DMS53 (cell line): ENCODE measurements at places on chromosomes 6 and 20.

DNA sequence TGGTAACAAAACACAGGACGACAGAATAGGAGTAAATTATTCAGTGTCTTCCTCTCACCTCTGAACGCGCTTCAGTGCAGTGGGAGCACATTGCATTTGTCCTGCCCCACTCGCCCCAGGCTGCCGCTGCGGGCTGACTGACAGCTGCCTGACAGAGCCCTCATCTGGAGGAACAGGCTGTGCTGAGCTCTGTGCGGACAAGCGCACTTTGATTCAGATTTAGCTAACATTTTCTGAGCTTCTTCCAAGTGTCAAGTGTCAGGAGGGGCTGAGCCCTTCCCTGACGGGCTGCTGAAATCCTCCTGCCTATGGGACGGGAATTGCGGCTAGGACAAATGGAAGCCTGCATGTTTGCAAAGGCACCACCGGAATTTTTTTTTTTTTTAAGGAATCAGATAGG is 383.0 kb upstream of the CDH4 start:
- no peak for DNase-seq

DNA sequence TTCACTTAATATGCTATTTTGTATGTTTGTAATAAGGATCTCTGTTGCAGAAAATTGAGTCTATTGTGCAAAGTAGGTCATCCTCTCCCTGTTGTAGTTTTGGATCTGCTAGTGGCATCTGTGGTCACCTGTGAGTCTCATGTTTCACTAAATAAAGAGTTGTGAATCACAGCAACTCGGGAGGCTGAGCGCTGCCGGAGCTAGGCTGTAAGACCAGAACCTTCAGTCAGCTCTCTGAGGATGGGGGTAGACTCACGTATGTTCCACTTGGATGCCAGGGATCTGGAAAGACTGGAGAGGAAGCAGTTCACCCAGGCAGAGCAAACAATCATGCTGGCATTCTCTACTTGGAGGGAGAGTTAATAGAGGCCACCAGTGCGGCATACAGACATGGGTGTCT is 187.3 kb upstream of the FOXA2 start:
- DNase-seq = no peak

GRCh38 chr20:9508696-9509178 is 5.7 kb upstream of the LAMP5 start:
- no peak for DNase-seq

GRCh38 chr6:119090256-119090655 is 11.8 kb upstream of the FAM184A start:
- no peak for DNase-seq

DNA sequence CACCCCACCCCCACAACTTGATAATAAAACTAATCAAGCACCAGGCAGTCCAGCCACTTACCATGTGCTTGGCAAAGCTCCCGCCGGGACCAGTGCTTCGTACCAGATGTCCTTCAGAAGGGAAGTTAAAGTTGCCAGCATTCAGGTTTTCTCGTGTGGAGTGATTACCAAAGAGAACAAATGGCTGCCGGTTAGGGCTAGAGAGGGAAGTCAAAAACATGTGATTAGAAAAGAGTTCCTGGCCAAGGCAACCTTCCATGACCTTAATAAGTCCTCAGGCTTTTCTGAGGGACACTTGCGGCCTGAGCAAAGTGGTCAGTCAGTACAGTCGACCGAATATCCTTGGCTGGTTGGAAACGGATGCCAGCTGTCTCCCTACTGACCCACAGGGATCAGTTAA is 67.0 kb downstream of the DNAAF9 start:
- no peak for DNase-seq

- DNase-seq = no peak
Observed at GRCh38 chr6:13841936-13842335, 27.6 kb upstream of the MCUR1 start.

GRCh38 chr20:54608039-54608745 is 132.8 kb downstream of the DOK5 start:
- no peak for DNase-seq

GRCh38 chr6:39576556-39577303 is 148.5 kb downstream of the KIF6 start:
- no peak for DNase-seq

GRCh38 chr6:80541886-80542285 is 435.4 kb downstream of the BCKDHB start:
- DNase-seq = no peak

DNA sequence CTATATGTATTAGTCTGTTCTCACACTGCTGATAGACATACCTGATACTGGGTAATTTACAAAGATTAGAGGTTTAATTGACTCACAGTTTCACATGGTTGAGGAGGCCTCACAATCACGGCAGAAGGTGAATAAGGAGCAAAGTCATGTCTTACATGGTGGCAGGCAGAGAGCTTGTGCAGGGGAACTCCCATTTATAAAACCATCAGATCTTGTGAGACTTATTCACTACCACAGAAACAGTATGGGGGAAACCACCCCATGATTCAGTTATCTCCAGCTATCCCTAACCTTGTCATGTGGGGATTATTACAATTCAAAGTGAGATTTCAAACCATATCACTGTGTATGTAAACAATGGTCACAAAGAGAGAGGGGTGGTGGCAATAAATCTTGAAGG is 6.6 kb downstream of the CST8 start:
- no peak for DNase-seq

DNA sequence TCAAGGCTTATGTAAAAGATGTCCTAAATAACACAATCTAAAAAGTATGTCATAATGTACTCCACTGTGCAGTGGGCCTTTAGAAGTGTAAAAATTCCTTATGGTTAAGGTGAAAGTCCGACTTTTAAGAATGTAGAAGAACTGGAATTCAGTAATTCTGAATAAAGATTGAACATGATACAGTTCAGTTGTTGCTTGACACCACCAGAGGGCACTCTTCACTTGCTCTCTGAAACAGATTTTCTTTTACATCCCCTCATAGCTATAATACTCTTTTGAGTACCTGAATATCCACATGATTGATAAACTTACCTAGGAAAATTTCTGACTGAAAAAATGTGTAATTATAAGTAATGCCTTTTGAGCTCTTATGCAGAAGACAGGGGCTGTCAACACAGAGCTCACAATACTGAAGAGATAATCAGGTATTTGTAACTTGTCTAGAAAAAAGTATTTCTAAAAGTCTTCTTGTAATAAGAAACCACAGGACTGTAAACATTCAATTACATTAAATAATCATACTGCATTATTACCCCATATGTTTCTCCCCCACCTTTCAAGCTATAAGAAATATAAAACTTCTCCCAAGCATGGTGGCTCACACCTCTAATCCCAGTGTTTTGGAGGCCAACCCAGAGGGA is 92.1 kb downstream of the POPDC3 start:
- peak; percentile 69 for DNase-seq

GRCh38 chr6:16413399-16413798 is 175.0 kb downstream of the GMPR start:
- no peak for DNase-seq

DNA sequence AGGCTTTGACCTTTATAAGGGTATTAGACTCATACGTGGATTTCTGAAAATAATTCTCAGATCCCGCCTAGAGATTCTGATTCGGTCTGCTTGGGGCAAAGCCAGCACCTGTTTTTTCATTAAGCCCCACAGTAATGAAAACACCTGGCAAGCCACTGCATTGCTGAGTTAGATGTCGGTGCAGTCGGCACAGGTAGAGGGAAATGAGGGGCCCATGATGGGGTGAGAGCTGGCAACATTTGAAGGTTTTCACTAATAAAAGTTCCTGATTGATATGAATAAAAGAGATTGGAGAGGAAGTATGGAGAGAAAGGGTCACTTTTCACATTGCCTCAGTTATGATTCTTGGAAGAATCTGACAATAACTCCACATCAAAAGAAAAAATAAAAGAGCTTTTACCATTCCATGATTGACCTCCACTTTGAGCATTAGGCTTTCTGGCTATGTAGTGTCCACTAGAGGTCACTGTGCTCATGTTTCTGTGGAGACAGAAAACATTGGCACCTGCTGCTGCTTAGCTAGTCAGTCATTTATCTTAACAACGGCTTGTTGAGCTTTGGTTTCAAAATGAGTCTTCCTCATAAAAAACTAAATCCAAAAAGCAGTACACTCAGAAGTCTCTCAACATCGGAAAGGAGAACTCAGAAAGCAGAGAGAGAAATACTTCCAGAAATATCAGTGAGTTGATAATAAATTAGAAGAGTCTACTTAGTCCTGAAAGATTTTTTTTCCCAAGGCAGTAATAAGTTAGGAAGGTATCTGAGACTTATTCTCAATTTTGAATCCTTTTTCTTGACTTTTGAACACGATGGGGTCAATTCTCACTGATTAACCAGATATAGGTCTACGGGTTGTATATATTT is 53.3 kb upstream of the KLHL31 start:
- peak; percentile 93 for DNase-seq

- DNase-seq = no peak
Observed at GRCh38 chr20:33689493-33689892, 3.3 kb upstream of the E2F1 start.

- no peak for DNase-seq
Observed at GRCh38 chr6:130923350-130923749, 96.1 kb downstream of the SMLR1 start.

DNA sequence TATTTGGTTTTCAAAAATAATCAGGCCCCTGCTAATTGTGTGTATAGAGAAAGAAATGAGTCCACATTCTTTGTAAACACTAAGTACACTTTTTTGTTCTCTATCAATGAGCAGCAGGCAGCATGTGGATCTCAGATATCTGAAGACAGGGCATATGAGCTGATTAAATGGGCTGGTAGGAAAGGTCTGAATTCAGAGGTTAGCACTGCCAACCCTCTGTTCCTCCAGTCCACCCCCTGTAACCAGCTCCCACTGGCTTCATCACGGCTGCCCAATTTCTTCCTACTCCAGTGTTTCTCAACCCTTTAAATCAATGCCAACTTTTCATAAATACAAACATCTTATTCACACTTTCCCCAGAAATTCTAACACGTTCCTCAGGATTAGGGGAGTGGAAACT is 128.5 kb downstream of the TPBG start:
- DNase-seq = no peak

DNA sequence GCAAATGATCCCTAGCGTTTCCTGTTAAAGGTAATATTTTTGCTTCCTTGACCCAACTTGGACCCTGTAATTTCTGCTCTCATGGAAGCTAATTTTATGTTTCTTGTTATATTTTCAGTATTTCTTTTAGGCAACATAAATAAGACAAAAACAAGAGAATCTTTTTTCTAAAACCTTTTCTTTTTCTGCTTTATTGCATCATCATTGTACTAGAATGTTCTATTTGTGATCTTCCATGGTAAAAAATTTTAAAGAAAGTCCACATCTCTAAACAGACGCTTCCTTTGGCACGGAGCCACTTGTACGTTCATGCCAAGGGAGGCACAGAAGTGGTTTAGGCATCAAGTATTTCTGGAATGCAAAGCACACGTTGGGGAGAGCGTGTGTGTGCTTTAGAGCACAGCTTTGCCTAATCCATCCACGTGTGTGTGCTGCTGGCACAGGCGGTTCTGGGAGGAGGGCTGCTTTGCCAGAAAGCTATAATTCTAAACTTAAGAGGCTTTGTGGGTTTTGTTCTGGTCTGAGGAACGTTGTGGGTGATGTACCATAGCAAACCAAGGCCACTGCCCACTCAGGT is 98.3 kb downstream of the SASH1 start:
- DNase-seq = peak; percentile 49

- DNase-seq = no peak
Observed at GRCh38 chr6:2229742-2230141, 15.7 kb downstream of the GMDS start.

DNA sequence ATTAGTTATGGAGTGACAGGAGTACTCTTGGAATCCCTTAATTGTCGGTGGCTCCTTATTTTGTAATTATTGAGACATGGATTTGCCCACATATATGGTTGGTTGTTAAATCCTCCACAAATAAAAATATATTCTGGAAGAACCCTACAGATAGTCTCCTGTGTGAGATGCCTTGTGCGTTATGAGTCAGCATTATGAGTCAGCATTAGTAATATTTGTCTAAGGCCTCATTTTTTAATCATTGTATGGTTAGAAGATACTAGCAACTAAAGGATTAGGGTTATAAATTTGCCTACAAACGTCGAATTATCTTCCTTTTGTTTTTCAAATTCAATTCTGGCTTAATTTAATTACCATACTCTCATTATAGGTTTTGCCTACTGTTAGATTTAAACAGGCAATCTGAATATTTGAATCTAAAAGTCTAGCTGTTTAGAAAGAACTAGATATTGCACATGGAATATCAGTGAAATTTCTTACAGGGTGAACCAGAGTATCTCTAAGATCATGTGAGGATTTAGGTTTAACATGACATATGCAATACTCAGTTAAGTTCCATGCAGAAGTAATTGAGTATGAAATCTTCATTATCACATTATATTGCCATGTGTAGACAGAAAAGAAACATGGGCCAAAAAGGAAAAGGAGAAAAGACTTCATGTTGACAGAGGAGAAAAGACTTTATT is 5.9 kb downstream of the C6orf58 start:
- peak; percentile 75 for DNase-seq

GRCh38 chr6:72975352-72975752 is 249.9 kb downstream of the KHDC1L start:
- peak; percentile 50 for DNase-seq

DNA sequence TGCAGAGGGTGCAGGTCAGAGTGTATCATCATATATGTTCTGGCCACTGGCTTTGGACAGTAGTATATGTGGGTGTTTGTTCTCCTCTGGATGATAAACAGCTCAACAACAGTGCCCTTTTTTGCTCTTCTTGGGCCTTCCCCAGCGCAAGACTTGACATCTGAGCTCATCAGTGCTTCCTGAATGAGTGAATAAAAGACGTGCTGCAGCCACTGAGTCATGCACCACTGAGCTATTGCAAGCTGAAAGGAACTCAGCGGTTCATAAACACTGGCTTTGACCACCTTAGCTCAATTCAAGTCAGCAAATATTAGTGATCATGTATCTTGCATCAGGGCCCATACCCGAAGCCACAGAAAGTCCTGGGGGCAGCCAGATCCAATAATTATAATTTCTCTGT is 105.3 kb upstream of the KCNG1 start:
- DNase-seq = no peak

GRCh38 chr6:119237177-119237715 is 112.3 kb downstream of the MAN1A1 start:
- no peak for DNase-seq

DNA sequence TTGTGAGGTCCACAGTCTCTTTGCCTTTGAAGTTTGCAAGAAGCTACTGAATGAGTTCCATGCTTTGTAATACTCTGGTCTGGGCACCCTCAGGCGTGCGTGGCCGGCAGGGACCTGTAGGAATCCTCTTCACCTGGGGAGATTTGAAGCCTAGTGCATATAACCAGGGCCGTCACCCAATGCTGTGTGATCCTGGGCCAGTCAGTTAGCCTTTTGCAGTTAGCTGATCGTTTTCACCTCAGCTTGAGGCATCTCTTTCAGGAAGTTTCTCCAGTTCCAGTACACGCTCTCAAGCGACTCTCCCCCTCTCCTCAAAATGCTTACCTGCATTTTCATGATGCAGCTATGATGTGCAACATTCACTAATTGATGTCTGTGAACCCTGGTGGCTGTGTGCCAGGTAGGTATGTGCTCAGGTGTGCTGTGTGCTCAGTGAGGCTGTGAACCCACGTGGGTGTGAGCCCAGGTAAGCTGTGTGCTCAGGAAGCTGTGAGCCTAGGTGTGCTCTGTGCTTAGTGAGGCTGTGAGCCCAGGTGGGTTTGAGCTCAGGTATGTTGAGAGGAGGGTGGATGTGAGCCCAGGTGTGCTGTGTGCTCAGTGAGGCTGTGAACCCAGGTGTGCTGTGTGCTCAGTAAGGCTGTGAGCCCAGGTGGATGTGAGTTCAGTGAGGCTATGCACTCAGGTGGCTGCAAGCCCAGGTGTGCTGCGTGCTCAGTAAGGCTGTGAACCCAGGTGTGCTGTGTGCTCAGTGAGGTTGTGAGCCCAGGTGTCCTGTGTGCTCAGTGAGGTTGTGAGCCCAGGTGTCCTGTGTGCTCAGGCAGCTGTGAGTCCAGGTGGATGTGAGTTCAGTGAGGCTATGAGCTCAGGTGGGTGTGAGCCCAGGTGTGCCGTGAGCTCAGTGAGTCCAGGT is 120.4 kb downstream of the PHACTR3 start:
- DNase-seq = no peak
